ENCODE measurements at places on chromosomes 2 and 18. TPM values are rescaled to one million over a fixed set of nuclear protein-coding genes. Genes with fewer than 3 reads are reported as not detected.

- no peak for DNase-seq
Observed at GRCh38 chr18:31275722-31276463, 42.1 kb upstream of the DSG1 start.

GRCh38 chr2:11539317-11540147 lies 5.7 kb downstream of the GREB1 start:
- no peak for DNase-seq

DNA sequence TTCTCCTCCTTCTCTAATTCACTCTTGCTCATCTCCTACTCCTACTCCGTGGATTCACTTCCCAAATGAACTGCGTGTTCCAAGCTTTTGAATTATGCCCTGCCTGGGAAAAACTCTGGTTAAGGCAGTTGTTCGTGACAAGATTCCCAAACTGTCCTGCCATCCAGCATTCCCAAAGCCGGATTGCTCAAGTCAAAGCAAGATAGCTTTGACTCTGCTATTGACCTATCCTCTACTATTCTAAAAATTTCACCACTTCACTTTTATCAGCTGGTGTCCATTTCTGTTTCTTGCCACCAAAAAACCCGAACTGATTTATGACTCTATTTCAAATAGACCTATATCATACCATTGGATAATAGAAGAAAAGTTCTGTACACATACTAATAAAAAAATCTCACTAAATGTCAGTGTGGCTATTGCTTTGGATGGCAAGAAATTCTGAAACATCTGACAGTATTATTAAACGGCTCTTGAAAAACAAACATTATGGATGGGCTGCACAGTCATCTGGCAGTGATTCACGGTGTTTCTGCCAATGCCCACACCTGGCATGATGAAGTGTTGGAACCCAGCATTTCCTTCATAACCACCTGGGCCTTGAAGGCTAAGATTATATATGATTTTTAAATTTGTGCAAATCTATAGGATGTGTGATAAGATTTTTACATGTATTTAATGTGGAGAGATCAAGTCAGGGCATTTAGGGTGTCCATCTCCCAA lies 87.4 kb downstream of the NCKAP5 start:
- DNase-seq, result no peak

DNA sequence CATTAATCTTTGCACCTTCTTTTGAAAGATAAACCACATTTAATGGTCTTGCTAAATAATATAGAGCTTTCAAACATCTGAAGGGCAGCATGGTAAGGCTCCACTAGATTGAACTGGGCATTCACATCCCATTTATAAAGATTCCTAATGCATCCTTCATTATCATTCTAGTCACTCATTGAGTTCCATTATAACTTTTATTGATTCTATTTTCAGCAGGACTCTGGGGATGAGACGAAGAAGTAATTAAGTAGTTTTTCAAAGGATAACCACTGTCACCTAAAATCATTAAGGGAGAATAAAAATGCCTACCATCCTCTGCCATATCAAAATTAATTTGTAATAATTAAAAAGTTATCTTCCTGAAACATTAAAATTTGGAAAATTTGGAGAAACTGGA lies 60.2 kb upstream of the CTNNA2 start:
- no peak for DNase-seq

GRCh38 chr2:209823484-209823883 lies 51.9 kb downstream of the UNC80 start:
- DNase-seq, result no peak

GRCh38 chr18:58493516-58494253 lies 135.2 kb downstream of the ALPK2 start:
- peak; percentile 91 for DNase-seq

- no peak for DNase-seq
Observed at GRCh38 chr2:68849579-68850030, 21.6 kb downstream of the BMP10 start.

DNA sequence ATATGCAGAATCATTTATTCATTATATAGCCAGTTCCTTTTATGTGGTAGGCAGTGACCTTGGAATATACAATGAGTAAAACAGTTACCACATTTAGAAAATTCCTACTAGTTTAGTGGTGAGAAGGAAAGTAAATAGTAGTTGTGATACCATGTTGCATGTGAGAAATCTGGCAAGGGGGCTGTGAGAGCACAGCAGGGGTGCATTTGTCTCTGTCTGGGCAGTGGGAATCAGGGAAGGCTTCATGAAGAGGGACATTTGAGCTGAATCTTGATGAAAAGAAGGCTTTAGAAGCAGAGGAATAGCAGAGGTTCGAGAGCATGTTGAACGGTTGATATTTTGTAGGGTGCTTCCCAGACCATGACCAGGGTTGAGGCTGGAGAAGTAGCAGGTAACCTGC lies 78.7 kb downstream of the RAB3GAP1 start:
- DNase-seq, result no peak

GRCh38 chr2:26080356-26080755 lies 46.5 kb downstream of the RAB10 start:
- DNase-seq, result peak; percentile 5

GRCh38 chr2:157596992-157597681 lies 31.5 kb downstream of the ACVR1C start:
- DNase-seq, result peak; percentile 55

DNA sequence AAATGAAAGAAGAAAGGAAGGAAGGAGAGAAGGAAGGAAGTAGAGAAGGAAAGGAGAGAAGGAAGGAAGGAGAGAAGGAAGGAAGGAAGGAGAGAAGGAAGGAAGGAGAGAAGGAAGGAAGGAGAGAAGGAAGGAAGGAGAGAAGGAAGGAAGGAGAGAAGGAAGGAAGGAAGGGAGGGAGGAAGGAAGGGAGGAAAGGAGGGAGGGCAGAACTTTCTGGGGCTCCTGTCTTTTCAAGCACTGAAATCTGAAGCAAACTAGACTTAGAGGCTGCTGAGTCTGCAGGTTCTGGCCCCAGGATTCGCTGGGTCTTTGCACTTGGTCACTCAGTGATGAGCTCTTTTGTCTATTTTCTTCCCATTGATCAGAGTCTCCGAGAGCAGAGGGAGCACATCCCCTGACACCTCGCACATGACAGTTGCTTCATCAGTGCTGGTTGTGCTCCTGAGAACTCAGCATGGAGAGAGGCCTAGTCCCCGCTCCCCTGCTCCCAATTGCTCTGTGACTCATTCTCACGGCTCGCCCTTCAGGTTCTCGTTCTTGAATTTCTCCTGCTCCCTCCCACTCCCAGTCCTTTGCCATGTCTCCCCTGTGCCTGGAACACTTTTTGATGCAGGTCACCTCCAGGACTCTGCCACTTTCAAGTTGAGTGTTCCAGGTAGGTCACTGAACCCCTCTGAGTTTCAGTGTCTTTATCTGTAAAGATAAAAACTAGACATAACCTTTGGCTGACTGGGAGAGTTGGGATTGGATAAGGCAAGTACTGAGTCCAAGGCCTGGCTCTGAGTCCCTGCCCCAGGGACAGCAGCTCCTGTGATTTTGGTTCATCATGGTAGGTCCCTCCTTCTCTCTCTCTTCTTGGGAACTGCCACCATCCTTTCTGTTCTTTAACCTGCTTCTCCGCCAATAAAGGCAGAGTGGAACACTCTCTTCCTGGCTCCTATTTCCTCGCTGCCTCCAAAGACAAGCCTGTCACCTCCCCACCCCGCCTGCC lies 55.2 kb downstream of the TNP1 start:
- DNase-seq, result peak; percentile 25

GRCh38 chr2:147232225-147232669 lies 612.6 kb upstream of the ACVR2A start:
- DNase-seq, result no peak

GRCh38 chr2:202109737-202110184 lies 36.7 kb downstream of the KIAA2012 start:
- DNase-seq, result peak; percentile 72

- DNase-seq, result no peak
Observed at GRCh38 chr2:69047625-69048145, 34.7 kb downstream of the ANTXR1 start.

GRCh38 chr2:100800915-100801314 lies 19.0 kb upstream of the NPAS2 start:
- DNase-seq, result no peak

DNA sequence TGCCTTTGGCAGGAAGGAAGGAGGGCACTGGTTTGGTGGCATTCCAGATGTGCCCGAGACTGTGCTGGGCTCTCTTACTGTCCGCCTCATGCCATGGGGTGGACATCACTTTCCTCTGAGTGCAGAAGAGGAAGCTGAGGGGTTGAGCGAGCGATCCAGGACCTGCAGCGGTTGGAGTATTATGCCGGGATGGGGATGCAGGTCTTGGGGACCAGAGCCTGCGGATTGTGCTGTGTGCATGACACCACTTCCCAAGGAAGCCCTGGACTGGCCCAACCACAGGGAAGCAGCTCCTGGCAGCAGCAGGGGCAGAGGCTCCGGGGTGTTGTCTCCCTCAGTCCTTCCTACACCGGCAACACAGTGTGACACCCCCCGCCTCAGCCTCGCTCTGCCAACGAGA lies 44.5 kb downstream of the ATP6V1C2 start:
- DNase-seq, result no peak

GRCh38 chr18:5543036-5543680 lies 639 bp downstream of the EPB41L3 start:
- peak; percentile 48 for DNase-seq

DNA sequence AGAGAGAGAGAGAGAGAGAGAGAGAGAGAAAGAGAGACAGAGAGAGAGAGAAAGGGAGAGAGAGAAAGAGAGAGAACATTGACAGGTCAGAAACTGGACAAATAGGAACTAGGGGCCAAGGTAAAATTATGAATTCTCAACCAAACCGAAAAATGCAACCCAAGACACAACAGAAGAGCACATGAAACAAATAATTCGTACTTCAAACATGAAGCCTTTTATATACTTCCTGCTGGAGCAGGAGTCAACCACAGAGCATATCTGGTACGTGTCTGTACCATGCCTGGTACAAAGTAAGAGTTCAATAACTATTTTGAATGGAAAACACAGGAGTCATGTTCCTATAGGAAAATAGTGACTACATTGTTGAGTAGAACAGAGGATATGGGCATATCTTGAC lies 6.5 kb upstream of the VPS54 start:
- no peak for DNase-seq

DNA sequence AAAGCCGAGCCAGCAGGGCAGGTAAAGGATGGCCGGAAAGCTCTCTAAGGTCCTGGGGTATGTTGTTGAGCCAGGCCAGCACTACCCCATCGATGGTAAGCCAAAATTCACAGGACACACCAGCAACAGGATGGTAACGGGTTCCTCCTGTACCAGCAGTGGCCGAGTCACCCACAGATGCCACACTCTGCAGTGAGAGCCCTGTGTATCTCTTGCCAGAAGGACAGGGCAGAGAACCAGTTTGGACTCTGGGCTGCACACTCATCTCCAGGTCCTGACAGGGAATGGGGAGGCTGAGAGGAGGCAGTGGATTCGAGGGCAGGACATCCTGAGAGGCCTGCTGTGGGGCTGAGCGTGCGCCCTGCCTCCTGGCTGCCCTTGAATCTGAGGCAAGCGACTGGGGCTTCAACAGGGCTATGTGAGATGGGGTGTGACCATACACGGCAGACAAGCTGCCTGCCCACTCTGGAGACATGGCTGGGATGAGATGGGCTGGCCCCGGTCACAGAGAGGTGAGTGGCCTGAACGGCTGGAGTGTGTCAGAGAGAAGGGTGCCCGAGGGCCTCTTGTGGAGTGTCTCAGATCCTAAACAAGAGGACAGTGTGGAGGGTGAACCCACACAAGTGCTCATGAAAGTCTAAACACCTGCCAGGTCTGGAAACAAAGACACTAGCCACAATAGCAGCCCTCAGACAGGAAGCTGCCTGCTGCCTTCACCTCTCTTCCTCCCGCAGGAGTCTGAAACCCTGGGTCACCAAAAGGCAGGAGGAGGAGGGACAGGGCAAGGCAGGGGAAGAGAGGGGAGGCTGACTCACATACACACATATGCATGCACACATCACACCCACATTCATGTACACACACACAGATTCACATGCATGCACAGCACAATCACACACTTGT lies 182.3 kb downstream of the LOXHD1 start:
- DNase-seq, result no peak

DNA sequence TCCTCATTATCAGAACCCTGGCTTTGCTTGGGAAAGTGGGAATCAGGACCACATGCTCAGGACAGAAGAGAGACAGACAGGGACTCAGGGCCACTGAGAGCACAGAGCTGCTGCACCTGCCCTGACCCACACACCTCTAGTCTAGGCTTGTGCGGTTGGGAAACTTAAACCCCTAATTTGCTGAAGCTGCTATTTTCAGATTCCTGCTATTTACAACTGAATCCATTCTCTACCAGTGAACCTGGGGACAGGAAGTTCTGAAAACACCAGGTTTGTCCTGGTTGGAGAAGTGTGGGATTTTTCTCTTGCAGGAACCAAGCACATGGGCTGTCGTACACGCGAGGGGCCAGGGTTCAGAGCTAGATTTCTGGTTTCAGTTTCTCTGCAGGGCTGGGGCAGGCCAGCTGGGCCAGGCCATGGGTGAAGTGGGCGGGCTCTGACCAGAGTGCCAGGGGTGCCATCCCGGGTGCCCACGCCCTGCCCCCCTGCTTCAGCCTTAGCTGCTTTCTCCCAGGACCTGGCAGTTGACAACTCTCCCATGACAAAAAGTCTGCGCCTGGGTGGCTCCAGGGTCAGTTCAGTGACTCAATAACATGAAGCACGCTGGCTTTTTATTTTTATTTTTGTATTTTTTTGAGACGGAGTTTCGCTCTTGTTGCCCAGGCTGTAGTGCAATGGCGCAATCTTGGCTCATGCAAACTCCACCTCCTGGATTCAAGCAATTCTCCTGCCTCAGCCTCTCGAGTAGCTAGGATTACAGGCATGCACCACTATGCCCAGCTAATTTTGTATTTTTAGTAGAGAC lies 51.3 kb upstream of the SLC1A4 start:
- no peak for DNase-seq

- peak; percentile 97 for DNase-seq
Observed at GRCh38 chr2:191013932-191014652, at the start of gene STAT1. STAT1 (minus strand) TSS chr2:191014171; CDS start chr2:191010003, 4,168 bp downstream.

DNA sequence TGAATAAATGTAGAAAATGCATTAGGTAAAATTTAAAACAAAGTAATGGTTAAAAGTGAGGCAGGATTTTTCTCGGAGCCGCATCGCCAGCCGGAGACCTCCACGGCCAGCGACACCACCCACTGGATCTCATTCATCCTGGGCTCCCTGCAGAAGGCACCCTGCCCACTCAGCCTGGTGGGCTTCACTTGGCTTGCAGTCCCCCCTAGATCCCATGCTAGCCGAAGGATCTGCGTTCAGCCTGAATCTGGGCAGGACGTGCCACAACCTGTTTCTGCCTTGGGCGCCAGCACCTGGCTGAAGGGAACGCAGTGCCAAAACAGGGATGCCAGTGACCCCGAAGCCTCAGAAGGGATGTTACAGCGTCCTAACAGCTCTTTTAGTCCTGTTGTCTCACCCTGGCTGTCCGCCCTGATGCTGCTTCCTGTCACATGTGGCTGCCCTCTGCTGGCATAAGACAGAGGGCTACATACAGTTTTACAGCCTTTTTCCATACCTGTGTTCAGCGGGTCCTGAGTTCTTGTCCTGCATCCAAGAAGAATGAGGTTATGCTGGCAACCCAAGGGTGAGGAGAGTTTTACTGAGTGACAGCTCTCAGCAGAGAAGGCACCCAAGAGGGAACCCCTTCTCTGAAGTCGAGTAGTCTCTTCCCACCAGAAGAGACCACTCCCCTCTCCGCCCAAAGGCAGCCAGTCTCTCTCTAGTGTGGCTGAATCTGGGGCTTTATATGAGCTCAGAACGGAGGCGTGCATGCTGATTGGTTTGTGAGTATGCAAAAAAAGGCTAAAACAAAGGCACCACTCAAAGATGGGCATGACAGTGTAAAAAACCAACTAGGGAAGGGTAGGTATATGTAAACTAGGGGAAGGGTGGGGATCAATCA lies 173.1 kb upstream of the GYPC start:
- DNase-seq, result no peak

Gene CACNB4
- total RNA-seq, result 0.11 TPM

Gene REG3G
- not detected for total RNA-seq

Gene THADA
- 15.2 TPM for total RNA-seq

Gene SLC9A2
- not detected for total RNA-seq

Gene SPDYA
- not detected for total RNA-seq

Gene RAB3GAP1
- total RNA-seq, result 72.1 TPM

Gene PSMA8
- not detected for total RNA-seq

Gene APLF
- total RNA-seq, result 5.1 TPM
